ENCODE measurements at places on chromosomes 6 and 20.

DNA sequence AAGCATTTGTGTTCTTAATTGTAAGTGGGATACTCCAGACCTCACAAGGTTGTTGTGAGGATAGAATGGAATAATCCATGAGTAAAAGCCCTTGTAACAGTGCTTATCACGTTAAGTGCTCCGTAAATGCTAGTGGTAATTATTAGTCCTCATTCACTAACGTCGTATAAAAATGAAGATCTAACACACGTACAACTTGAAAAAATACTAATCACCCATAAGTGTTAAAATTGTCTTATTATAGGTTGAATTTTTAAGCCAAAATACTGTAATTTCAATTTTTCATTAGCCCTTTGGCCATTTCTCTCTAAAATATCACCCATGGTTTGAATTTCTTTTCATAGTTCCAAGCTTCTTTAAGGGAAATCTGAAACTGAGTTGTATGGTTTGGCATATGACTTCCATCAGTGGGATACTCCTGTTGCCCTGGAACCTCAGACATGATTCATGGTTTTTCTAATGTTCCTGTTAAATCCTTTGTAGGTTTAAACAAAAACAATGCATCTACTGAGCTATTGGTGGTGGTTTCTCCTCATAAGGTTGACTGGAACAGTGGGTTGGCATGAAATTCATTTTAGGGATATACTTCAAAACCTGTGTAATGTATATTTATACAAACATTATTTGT lies 19.1 kb downstream of the XRN2 start:
- no peak for DNase-seq

DNA sequence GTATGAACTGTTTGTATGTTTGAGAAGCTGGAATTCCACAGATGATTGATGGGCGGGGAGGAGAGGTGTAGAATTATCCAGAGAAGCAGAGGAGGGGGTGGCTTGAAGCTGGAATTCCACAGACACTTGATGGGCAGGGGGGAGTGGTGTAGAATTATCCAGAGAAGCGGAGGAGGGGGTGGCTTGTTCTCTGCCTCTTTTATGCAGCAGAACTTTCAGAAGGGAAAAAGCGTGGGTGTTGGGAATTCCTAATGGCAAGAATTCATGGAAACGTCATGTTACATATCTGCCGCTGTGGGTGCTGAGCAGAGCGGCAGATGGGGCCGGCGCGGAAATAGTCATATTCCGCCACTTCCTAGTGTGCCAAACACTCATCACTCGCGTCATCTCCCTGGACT lies 167.9 kb upstream of the KCNG1 start:
- DNase-seq: no peak

DNA sequence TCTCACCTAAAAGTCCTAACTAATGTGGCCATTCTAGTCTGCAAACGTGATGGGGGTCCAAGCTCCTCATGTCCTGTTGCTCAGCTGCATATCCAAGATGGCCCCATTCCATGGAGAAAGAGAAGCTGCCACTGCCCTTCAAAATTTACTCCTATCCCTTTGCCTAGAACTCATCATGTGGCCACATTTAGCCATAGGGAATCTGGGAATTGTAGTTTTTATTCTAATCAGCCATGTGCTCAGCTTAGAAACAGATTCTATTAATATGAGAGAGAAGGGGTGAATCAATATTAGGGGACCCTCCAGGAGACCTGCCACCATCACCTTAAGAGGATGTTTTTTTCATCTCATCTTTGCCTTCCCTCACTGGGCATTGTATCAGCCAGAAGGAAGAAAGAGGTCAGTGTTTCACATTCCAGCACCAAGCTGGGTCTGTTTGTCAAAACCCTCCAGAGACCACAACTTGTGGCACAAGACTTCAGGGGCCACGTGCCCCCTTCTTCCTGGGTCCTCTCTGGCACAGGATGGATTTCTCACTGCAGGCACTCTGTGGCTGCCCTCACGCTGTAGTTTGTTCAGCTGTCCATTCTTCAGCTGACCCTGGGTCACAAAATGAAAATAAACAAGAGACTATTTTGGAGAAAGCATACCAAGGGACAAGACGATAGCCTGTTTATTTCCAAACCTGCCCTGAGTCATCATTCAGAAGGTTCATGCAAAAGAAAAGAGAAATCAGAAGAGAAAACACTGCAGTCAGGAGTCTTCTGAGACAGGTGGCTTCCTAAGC lies 172.0 kb downstream of the EYA2 start:
- DNase-seq: no peak

GRCh38 chr6:109305028-109305427 lies 77.2 kb downstream of the CD164 start:
- no peak for DNase-seq

- no peak for DNase-seq
These were observed 311.4 kb downstream of the CLIC5 start for GRCh38 chr6:45704056-45704800.

- no peak for DNase-seq
These were observed 29.7 kb upstream of the TMEM217 start for GRCh38 chr6:37287519-37288157.

Measured in left colon (tissue), 2 donors.